ENCODE measurements at places on chromosomes 11 and 22. TPM values are rescaled to one million over a fixed set of nuclear protein-coding genes. Genes with fewer than 3 reads are reported as not detected.

DNA sequence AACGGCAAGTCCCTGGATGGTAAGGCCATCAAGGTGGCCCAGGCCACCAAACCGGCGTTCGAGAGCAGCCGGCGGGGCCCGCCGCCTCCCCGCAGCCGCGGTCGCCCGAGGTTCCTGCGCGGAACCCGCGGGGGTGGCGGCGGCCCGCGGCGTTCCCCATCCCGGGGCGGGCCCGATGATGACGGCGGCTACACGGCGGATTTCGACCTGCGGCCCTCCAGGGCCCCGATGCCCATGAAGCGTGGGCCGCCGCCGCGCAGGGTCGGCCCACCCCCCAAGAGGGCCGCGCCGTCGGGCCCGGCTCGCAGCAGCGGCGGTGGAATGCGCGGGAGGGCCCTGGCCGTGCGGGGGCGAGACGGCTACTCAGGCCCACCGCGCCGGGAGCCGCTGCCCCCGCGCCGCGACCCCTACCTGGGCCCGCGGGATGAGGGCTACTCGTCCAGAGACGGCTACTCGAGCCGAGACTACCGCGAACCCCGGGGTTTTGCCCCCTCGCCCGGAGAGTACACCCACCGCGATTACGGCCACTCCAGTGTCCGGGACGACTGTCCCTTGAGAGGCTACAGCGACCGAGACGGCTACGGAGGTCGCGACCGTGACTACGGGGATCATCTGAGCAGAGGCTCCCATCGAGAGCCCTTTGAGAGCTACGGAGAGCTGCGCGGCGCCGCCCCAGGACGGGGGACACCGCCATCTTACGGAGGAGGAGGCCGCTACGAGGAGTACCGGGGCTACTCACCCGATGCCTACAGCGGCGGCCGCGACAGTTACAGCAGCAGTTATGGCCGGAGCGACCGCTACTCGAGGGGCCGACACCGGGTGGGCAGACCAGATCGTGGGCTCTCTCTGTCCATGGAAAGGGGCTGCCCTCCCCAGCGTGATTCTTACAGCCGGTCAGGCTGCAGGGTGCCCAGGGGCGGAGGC lies 792 bp downstream of the RBMXL2 start:
- DNase-seq, result no peak

SSTR3 gene
- not detected for total RNA-seq

CARS1 gene
- 53.3 TPM for total RNA-seq

VPREB3 gene
- total RNA-seq, result not detected

GRCh38 chr22:40676644-40677043 lies 2.6 kb upstream of the MCHR1 start:
- DNase-seq, result no peak

GRCh38 chr22:21068681-21069276 lies 23.0 kb downstream of the LRRC74B start:
- DNase-seq, result no peak

GRCh38 chr11:19382131-19382611 lies 141.4 kb upstream of the E2F8 start:
- DNase-seq, result no peak

DNA sequence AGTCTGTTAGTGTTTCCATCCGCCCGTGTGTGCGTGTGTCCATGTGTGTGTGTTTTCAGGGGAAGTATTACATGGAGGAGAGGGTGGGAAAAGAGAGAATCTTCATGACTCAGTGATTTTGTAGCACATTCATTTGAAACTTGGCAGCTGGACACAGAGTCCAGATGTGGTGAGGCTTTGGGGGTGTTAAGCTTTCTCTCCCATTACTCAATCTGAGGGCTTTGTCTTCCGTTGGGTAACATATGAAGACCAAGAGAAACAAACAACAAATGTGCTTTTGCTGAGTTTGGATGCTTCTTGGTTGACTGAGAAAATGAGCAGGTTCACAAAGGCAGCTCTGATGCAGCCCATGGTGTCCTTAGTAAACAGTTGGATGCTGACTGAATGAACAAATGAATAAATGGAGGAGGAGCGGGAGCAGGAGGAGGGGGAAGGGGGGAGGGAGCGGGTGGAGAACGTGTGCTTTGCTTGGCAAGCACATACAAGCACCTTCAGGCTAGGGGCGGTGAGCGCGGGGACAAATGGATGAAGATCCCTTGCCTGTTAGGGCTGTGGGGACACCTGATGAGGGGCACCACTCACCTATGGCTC lies 104.3 kb downstream of the ST3GAL4 start:
- DNase-seq, result peak; percentile 18

CHRM1 gene
- not detected for total RNA-seq

F2 gene
- total RNA-seq, result not detected

GRCh38 chr22:39574779-39575551 lies 4.4 kb downstream of the CACNA1I start:
- DNase-seq, result peak; percentile 86

DNA sequence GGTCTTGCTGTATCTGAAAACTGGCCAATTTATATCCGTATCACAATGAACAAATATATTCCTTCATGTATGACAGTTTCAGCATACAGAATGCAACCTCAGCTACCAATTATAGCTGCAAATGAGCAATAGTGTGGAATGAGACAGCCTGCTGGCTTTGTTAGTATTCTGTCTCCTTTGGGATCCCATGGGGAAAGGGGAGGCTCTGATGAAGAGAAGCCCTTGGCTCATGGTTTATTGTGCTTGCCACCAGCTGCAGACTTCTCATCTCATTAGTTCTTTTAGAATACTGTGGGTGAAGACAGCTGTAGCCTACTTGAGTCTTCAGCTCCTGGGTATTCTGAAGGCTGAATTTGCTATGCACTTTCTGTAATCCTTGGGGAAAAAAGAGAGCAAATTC lies 42.4 kb downstream of the PITPNB start:
- peak; percentile 90 for DNase-seq

DNA sequence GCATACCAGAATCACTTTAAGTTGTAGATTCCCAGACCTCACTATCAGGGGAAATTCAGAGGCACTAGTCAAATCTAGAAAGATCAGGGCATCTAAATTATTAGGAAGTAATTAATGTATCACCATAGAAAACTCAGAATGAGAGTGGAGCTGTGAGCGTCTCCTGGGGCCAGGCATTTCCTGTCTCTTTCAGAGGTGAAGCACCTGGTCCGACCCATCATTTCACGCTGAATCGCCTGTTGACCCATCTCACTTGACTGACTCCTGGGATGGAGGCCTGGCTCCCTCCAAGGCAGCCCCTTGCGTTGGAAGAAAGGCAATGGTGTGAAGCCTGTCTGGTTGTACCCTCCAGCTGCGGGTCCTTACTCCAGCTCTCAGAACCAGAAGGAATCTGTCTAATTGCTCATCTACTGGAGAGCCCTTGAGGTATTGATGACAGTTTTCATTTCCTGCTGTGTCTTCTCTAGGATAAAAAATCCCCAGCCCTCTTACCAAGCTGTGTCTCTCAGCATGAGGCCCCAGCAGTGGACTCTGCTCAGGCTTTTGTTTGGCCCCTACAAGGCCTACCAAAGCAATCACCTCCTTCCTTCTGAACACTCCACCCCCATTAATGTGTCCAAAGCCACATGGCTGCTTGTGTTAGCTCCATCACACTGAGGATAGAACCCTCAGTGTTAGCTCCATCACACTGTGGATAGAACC lies 93.2 kb upstream of the SYT13 start:
- DNase-seq, result no peak

MPPED1 gene
- total RNA-seq, result not detected

DNA sequence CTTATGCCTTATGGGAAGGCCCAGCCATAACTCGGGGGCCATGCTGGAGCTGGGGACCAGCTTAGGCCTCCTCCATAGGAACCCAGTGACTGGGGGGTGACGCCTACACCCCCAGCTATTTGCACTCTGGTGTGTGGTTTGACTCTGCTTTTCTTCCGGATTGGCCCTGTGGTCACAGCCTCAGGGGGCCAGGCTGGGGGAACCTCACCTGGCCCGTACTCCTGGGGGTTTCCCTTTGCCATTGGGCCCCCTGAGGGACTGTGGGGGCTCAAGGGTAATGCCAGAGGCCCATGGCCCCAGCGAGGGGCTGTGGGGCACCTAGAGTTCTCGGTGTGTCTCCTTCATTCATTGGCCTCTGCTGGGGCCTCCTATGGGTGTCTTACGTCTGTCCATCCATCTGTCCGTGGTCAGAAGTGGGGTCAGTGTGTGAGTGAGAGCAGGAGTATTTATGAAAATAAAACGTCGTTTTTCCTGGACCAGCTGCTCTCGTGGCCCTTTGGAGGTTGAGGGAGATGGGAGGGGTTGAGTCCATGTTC lies 6.3 kb upstream of the SH3BP1 start:
- no peak for DNase-seq

GRCh38 chr11:67262731-67263675 lies 3.3 kb upstream of the GRK2 start:
- peak; percentile 82 for DNase-seq

KCNQ1 gene
- not detected for total RNA-seq

CD6 gene
- not detected for total RNA-seq

DNA sequence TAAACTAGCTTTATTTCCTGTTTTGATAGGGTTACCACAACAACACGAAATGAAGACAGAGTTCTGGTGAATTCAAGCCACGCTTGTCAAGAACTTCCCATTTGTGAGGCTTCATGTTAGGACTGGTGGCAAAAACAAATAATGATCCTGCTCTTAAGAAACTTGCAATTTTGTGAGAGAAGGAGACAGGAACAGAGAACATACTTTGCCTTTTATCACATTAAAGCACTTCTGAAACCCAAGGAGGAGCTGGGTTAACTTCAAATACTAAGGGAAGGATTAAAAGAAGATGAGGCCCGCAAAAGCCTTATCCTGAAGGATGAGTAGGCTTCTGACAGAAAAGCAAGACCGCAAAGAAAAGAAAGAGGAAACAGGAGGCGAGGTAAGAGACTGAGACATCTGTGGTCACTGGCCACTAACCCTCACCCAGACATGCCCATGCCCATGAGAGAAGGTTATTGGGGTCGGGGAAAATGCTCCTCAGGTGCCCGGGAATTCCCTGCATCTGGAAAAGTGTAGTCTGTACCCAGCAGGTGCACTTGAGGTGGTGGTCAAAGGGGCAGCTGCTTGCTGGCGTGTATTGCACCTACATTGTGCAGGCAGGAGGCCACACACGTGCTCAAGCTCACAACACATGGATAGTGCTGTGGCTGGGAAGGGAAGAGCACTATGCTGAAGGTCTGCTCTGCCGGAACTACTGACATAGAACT lies 50.5 kb downstream of the MAPK1 start:
- peak; percentile 94 for DNase-seq

GRCh38 chr11:1879941-1880720 lies 11.6 kb downstream of the PRR33 start:
- peak; percentile 41 for DNase-seq

- peak; percentile 59 for DNase-seq
Measured at GRCh38 chr11:75429902-75430713, 2.9 kb downstream of the KLHL35 start.

GRCh38 chr22:23402275-23403151 lies 177.6 kb downstream of the IGLL1 start:
- no peak for DNase-seq

DNA sequence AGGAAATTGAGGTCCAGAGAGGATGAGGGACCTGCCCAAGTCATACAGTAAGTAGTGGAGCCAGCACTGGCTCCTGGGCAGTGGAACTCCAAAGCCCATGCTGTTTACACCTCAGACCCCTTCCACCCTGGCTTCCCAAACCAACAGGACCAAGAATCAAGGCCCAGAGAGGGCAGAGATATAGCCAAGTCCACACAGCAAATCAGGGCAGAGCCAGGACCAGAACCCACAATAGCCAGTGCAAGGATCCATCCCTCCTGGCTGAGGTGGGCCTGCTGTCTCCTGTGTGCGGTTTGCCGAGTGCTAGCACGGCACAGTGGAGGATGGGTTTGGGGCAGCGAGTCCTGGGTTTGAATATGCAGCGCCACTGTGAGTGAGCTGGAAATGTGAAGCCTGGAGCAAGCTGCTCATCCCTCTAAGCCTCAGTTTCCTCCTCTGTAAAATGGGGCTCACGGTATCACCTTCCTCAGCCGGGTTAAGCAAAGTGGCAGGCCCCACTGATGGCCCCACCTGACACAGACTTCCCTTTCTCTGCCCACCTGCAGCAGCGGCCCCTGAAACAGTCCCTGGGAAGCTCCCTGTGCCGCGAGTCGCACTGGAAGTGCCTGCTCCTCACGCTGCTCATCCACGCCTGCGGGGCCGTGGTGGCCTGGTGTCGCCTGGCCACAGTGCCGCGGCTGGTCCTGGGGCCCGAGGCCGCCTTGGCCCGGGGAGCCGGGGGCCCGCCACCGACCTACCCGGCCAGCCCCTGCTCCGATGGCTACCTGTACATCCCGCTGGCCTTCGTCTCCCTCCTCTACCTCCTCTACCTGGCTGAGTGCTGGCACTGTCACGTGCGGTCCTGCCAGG lies 2.3 kb downstream of the TMEM151A start:
- DNase-seq, result no peak

DNA sequence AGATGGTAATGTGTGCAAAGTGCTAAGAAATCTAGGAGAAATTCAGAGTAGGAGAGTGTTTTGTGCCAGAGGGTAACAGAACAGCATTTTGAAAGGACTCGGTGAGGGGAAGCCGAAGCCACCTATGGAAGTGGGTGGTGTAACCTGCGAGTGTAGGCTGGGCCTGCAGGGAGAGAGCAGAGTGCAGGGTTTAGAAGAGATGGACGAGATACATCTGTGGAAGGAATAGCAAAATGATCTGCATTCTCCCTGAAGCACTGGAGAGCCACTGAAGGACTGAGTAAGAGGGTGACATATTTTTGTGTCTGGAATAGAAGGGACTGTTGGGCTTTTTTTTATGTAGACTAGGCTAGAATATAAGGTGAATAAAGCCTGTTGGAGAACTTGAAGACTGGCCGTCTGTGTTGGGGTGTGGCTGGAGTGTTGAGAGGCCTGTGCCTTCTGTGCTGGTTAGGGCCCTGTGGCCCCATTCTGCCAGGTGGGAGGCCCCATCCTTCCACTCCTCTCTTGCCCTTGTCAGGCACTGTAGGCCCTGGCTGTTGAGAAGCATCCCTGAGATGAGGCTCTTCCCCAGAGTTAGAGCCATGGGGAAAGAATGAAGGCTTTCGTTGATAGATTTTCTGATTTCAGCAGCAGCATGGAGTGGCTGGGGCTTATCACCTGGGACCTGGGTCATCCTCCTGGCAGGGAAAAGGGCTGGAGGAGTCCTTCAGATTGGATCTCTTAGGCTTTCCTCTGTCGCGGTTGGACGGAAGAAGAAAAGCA lies 102.2 kb downstream of the ZBTB16 start:
- no peak for DNase-seq

SYT8 gene
- 0.13 TPM for total RNA-seq

DNA sequence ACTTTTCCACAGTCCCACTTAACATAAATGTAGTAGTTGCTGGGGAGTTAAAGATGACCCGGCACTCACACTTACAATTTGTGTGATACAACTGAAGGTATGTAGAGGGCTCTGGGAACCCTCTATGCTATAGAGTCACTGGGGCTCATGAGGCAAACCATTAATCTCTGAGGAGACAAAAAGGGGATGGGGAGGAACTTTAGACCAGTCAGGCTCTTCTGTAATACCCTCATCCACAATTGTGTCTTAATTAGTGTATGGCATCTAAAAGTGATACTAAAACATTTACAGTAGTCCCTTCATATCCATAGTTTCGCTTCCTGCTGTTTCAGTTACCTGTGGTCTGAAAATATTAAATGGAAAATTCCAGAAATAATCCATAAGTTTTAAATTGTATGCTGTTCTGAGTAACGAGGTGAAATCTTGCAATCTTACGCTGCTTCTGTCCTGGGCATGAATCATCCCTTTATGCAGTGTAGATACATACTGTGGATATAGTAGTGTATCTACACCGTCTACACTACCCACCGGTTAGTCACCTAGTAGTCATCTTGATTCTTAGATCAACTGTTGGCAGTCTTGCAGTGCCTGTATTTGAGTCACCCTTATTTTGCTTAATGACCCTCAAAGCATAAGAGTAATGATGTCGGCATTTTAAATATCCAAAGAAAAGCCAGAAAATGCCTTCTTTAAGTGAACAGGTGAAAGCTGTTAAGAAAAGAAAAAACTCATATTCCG lies 12.2 kb downstream of the CBL start:
- peak; percentile 97 for DNase-seq

Data from LHCN-M2 (cell line).